ENCODE measurements at places on chromosomes 5 and 9. TPM values are rescaled to one million over a fixed set of nuclear protein-coding genes. Genes with fewer than 3 reads are reported as not detected.

NSMF gene
- 116 TPM for total RNA-seq

NELFB gene
- total RNA-seq: 54.3 TPM

HAVCR1 gene
- total RNA-seq: 0.54 TPM

GCNT4 gene
- 2.1 TPM for total RNA-seq

PCDHGB4 gene
- not detected for total RNA-seq

SLC4A9 gene
- not detected for total RNA-seq

GRCh38 chr9:70020991-70021571, 22.6 kb upstream of the MAMDC2 start:
- H3K27me3 ChIP-seq: peaks cover 11% of the 10 kb centered on the region
- H3K36me3 ChIP-seq: no peaks in the 10 kb centered on the region
- H3K4me1 ChIP-seq: no peaks in the 10 kb centered on the region
- no peak overlapping the region for H3K27ac ChIP-seq

DNA sequence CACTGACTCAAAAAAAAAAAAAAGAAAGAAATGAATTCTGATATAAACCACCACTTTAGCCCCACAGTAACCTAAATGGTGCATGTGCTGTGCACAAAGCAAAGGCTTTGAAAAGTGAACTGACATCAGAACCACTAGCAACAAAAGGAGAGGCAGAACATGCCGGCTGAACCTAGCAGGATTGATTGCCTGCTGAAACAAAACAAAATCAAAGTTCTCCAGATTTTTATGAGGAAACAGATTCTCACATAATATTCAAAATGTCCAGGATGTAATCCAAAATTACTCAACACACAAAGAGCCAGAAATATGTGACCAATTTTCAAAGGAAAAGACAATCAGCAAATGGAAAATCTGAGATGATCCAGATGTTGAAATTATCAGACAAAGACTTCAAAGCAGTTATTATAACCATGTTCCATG, 37.9 kb downstream of the UBTD2 start:
- peaks cover 17% of the 10 kb centered on the region for H3K36me3 ChIP-seq
- H3K27ac ChIP-seq: no peak overlapping the region
- DNase-seq: no peak

DNA sequence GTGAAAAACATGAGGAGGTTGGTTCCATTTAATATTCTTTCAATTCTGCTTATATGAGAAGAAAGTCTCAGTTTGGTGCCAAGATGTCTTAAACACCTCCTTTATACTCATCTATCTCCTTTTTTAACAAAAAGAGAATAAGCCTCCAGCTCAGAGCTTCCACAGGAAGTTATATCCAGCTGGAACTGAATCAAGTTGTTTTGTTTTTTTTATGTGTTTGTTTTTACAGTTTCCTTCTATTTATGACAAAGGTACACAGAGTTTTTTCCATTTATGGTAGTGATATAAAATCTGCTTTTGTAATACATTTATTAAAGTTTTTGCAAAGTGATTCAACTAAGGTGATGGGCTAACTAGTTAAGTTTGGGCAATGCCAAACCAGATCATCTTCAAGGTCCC, 10.4 kb downstream of the SPARC start:
- no peaks in the 10 kb centered on the region for H3K36me3 ChIP-seq
- H3K4me3 ChIP-seq: no peak overlapping the region
- no peak for DNase-seq

- H3K4me1 ChIP-seq: peaks cover 29% of the 10 kb centered on the region
- H3K27me3 ChIP-seq: peaks cover 40% of the 10 kb centered on the region
- no peak for DNase-seq
- H3K27ac ChIP-seq: no peak overlapping the region
- no peaks in the 10 kb centered on the region for H3K36me3 ChIP-seq
Measured at GRCh38 chr5:1445689-1446601, 705 bp upstream of the SLC6A3 start.

GRCh38 chr5:181112476-181112875, 18.5 kb downstream of the OR2V1 start:
- peaks cover 6% of the 10 kb centered on the region for H3K4me1 ChIP-seq
- H3K27ac ChIP-seq: no peak overlapping the region
- peaks cover 63% of the 10 kb centered on the region for H3K27me3 ChIP-seq
- no peaks in the 10 kb centered on the region for H3K36me3 ChIP-seq

DNA sequence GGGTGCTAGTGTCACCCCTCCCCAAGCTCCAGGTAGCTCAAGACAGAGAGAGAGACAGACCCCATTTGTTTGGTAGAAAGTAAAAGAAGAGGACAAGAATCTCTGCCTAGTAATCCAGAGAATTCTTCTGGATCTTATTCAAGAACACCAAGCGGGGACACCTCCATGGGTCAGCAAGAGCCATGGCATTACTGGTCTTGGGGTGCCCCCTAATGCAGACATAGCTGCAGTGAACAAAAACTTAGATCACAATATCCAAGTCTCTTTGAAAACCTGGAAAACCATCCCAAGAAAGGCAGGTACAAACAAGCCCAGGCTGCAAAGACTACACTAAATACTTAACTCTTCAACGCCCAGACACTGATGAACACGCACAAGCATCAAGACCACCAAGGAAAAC, 29.9 kb upstream of the PDE4D start:
- no peaks in the 10 kb centered on the region for H3K4me1 ChIP-seq
- no peak overlapping the region for H3K27ac ChIP-seq
- no peak overlapping the region for H3K4me3 ChIP-seq
- no peaks in the 10 kb centered on the region for H3K36me3 ChIP-seq
- H3K27me3 ChIP-seq: no peaks in the 10 kb centered on the region
- DNase-seq: no peak

DNA sequence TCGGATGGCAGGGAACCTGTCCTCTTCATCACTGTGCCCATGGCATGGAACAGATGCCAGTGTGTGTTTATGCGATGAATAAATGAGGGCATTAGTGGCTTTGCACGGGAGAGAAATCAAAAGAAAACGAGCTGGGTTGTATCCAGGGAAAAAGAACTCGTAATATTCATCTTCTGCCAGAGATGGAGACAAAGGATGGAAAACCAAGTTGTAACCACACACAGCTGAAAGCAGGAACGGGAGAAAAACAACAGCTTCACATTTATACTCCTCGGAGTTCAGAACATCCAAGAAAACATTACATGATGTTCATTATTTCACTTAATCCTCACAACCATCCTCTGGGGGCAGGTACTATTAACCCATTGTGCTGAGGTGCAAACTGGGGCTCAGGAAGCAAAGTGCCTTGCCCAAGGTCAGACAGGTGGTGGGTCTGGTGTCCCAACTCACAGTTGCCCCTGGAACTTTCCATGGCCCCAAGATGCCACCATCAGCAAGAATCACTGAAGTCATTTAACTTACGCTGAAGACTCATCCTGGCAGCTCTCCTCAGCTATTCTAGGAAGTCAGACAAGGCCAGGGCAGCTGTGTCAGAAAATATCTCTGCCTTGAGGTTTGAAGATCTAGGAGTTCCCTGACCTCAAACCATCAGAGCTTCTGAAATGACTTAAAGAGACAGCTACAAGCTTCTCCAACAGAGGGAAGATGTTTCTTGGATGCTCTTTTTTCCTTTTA, 250.4 kb downstream of the NSG2 start:
- no peaks in the 10 kb centered on the region for H3K36me3 ChIP-seq
- no peak overlapping the region for H3K4me3 ChIP-seq
- H3K4me1 ChIP-seq: no peaks in the 10 kb centered on the region
- no peak for DNase-seq

DNA sequence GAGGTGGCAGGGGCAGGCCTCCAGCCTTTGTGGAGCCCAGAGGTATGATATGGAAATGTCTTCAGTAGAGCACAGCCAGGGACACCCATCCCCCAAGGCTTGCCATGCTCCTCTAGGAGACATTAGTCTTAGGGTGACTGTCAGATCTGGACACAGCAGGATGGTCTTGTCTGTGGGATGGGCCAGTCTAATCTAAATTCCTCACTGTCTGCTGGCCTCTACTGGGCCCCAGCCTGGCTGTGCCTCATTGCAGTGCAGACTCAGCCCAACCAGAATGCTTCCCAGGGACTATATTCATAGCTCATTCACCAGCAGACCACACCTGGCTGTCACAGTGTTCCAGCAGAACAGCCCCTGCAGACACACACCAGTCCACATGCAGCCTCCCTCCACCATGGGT, 129.5 kb upstream of the MRPS30 start:
- no peaks in the 10 kb centered on the region for H3K4me1 ChIP-seq
- no peaks in the 10 kb centered on the region for H3K36me3 ChIP-seq
- H3K4me3 ChIP-seq: no peak overlapping the region
- no peak overlapping the region for H3K27ac ChIP-seq
- H3K27me3 ChIP-seq: no peaks in the 10 kb centered on the region

GRCh38 chr9:18349530-18349929, 124.4 kb upstream of the ADAMTSL1 start:
- peaks cover 3% of the 10 kb centered on the region for H3K27me3 ChIP-seq
- no peaks in the 10 kb centered on the region for H3K4me1 ChIP-seq
- DNase-seq: no peak
- H3K27ac ChIP-seq: no peak overlapping the region
- H3K36me3 ChIP-seq: no peaks in the 10 kb centered on the region

GRCh38 chr9:135334953-135335460, 144.6 kb upstream of the PPP1R26 start:
- DNase-seq: no peak
- no peak overlapping the region for H3K27ac ChIP-seq
- no peaks in the 10 kb centered on the region for H3K27me3 ChIP-seq

- peaks cover 8% of the 10 kb centered on the region for H3K27me3 ChIP-seq
- no peak for DNase-seq
- H3K4me1 ChIP-seq: peaks cover 10% of the 10 kb centered on the region
- no peaks in the 10 kb centered on the region for H3K36me3 ChIP-seq
- H3K4me3 ChIP-seq: no peak overlapping the region
Measured at GRCh38 chr5:132222649-132223038, 5.0 kb downstream of the P4HA2 start.

GRCh38 chr9:22529426-22530199, 83.0 kb downstream of the DMRTA1 start:
- H3K4me3 ChIP-seq: no peak overlapping the region
- H3K36me3 ChIP-seq: no peaks in the 10 kb centered on the region
- no peaks in the 10 kb centered on the region for H3K27me3 ChIP-seq
- no peak for DNase-seq
- H3K27ac ChIP-seq: no peak overlapping the region

- no peak overlapping the region for H3K4me3 ChIP-seq
- H3K36me3 ChIP-seq: no peaks in the 10 kb centered on the region
- H3K27me3 ChIP-seq: peaks cover 18% of the 10 kb centered on the region
- H3K27ac ChIP-seq: no peak overlapping the region
Measured at GRCh38 chr9:111613436-111614040, 14.1 kb upstream of the PTGR1 start.

GRCh38 chr9:134366223-134367031, 40.2 kb downstream of the RXRA start:
- no peak for DNase-seq
- H3K36me3 ChIP-seq: no peaks in the 10 kb centered on the region
- no peaks in the 10 kb centered on the region for H3K27me3 ChIP-seq
- no peak overlapping the region for H3K27ac ChIP-seq
- H3K4me1 ChIP-seq: no peaks in the 10 kb centered on the region
- no peak overlapping the region for H3K4me3 ChIP-seq

GRCh38 chr9:79433703-79434102, 138.1 kb upstream of the TLE4 start:
- H3K36me3 ChIP-seq: no peaks in the 10 kb centered on the region
- H3K27ac ChIP-seq: no peak overlapping the region
- no peak overlapping the region for H3K4me3 ChIP-seq
- DNase-seq: no peak
- peaks cover 7% of the 10 kb centered on the region for H3K27me3 ChIP-seq

- H3K4me1 ChIP-seq: peaks cover 22% of the 10 kb centered on the region
- DNase-seq: no peak
- no peak overlapping the region for H3K27ac ChIP-seq
- peaks cover 6% of the 10 kb centered on the region for H3K27me3 ChIP-seq
- H3K36me3 ChIP-seq: no peaks in the 10 kb centered on the region
Measured at GRCh38 chr5:95711501-95712346, 19.4 kb upstream of the RHOBTB3 start.

DNA sequence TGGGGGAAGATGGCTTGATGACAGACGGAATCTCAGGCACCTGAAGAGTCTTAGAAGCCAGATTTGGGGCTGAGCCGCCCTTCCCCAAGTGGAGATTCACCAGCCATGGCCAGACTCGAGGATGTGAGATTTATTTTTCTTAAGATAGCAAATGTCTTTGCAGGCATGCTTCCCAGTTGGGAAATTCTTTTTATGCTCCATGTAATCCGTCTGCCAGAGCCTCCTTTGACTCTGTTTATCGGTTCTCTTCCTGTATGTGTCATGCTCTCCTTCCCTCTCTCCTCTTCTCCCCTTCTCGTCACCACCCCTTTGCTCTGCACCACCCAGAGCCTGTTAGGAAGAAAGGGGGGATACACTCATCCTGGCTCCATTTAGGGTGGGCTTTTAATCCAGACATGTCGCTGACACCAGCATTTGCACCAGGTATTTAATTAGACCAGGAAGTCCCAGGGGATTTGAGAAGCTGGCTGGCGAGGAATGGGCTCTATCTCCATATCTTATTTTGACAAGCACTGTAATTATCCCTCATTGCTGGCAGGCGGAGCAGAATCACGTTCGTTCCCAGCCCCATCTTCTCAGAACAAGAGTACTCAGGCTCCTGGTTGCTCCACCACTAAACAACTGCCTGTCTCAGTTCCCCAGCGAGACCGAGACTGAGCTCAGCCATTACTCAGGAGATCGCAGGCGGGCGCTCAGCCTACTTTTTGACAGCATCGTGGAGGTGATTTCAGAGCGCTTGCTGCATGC, 50.9 kb downstream of the KCNIP1 start:
- no peak for DNase-seq
- H3K36me3 ChIP-seq: no peaks in the 10 kb centered on the region
- H3K4me3 ChIP-seq: no peak overlapping the region
- no peak overlapping the region for H3K27ac ChIP-seq
- H3K4me1 ChIP-seq: no peaks in the 10 kb centered on the region
- peaks cover 18% of the 10 kb centered on the region for H3K27me3 ChIP-seq

DNA sequence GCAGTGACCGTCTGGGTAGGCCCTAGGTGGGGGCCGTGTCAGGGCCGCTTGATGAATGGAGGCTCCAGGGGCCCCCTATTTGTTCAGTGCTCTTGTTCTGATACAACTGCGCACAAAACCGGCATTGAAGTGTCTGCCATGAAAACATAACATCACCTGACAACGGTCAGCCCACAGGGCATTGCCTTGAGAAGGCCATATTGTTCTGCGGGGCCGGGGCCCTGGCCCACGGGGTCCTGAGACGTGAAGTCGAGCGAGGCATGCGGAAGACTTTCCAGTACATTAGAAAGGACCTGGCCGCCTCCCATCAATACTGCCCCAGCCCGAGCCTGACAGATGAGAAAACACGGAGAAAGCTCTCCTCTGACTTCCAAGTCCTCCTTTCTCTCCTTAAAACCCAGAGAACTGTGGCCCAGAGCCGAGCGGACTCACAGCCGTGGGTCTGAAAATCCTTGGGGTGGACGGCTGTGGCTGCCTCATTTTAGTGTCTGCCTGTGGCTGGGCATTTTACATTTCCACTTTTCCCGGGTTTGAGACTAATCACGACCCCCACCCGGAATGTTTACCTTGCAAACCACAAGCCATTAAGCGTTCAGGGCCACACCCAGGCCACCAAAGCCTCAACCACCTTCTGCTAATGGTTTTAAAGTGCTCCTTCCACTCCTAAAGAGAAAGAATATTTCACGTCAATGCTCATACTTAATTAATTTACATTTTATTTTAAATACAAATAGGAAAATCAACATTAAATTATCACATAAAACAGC, 391.0 kb upstream of the IRX2 start:
- H3K27ac ChIP-seq: no peak overlapping the region
- H3K4me1 ChIP-seq: no peaks in the 10 kb centered on the region
- H3K27me3 ChIP-seq: no peaks in the 10 kb centered on the region
- no peak for DNase-seq
- H3K36me3 ChIP-seq: no peaks in the 10 kb centered on the region

Data from activated CD8-positive, alpha-beta T cell treated with anti-CD3 and anti-CD28 coated beads for 36 hours (primary cell).